ENCODE measurements at places on chromosomes 2 and 18.

DNA sequence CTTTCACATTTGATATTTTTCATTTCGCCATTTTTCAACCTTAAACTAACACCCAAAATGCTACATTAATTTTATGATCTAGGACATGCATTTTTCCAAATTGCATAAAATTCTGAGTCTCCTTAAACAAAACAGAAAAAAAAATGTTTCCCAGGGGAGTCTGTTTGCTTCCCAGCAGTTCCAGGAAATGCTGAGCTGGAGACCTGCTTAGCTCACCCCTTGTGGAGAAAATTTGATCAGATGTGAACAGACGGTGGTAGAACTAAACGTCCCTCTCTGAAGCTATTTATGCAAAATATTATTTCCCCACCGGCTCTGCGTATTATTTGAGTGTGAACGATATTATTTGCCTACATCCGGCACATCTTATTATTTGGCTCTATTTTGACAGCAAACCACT lies 74.9 kb upstream of the AGAP1 start:
- no peak for DNase-seq

- no peak for DNase-seq
Observed at GRCh38 chr2:30860726-30861125, 53.5 kb upstream of the CAPN13 start.

GRCh38 chr2:113707106-113707505 lies 49.3 kb downstream of the SLC35F5 start:
- DNase-seq, result no peak

DNA sequence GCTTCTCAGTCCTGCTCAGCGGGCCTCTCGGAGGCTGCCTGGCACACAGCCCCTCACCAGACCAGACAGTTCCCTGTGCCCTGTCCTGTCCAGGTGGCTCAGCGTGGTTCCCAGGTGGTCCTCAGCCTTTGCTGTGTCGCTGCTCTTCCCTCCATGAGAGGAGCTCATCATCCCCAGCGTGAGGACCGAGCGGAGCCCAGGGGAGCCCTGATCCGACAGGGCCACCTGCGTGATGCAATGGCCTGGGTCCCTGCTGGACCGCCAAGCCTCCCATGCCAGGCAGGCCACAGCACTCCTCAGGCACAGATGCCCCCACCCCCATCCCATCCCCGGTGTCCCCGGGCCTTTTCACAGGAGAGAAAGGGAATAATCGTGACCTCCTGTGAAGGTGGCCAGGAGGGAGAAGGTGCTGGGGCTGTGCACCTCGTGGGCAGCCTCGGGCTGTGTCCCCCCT lies 4.3 kb downstream of the GPC1 start:
- DNase-seq, result no peak
